ENCODE measurements at places on chromosomes 4 and X.

GRCh38 chr4:86957215-86957614 lies 22.4 kb downstream of the AFF1 start:
- no peak for DNase-seq

DNA sequence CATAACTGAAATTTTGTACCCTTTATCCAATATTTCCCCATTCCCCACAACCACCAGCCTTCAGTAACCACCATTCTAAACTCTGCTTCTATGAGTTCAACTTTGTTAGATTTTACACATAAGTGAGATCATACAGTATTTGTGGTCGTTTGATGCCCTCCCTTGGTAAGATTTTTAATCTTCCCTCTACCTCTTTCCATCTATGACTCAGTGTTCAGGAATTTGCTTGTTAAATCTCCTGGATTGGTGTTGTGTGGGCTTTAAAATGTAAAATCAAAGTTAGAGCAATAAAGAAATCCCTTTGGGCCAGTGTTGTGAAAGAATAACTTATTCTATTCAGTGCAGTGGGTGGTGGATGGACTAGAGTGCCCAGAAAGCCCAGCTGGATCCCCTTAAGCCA lies 37.4 kb downstream of the SLC16A2 start:
- no peak for DNase-seq

DNA sequence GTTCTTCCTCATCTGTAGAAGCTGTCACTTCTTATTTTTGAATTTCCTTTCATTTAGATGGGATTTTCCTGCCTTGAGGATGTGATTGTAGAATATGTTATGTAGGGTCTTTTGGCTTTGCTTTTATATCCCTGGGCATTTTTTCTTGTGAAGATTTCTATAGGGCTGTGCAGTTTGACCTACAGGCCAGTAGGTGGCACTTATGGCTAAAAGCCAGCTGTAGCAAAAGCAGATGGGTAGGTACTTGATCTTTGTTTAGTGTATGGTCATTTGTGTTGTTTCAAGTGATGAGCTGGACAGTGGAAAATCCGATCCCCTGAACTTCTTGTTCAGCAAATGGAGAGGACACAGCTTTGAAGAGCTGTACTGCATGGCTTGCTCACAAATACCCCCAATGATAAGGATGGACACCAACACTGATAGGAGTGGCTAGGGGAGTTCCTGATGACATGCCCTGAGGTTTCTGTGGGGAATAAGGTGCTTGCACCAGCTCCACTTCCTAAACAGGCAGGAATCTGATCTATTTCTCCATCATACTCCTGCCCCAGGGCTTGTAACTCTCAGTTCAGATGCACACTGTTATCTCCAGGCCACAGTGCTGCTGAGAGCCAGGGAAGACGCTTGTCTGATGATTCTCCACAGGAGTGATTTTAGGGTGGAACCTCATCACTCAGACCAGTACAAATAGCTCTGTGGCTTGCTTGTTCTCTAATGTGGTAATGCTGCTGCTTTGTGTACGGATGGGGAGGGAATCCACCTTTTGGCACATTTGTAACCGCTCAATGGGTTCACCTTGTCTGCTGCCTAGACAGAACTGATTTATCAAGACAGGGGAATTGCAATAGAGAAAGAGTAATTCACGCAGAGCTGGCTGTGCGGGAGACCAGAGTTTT lies 417.1 kb upstream of the MAGEB16 start:
- no peak for DNase-seq

GRCh38 chr4:80154545-80154933 lies 42.8 kb upstream of the PRDM8 start:
- no peak for DNase-seq

DNA sequence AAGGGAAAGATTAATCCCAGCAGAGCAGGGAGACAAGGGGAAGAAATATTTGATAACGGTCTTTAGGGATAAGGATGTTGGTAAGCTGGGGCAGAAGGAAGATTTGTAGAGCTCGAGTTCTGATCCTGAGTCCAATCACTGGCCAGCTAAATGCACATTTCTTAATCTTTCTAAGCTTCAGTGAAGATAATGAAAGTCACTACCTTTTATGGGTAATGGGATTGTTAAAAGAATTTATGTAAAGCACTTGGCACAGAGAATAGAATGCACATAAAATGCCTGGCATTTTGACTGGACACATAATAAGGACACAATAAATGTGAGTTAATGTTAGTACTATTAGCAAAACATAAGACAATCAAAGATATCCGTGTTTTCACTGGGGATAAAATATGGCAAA lies 43.3 kb downstream of the NCAPG start:
- DNase-seq: no peak

GRCh38 chr4:38162240-38162784 lies 202.1 kb downstream of the PTTG2 start:
- DNase-seq: no peak

- DNase-seq: no peak
Observed at GRCh38 chrX:50067435-50068284, 133.1 kb downstream of the AKAP4 start.

DNA sequence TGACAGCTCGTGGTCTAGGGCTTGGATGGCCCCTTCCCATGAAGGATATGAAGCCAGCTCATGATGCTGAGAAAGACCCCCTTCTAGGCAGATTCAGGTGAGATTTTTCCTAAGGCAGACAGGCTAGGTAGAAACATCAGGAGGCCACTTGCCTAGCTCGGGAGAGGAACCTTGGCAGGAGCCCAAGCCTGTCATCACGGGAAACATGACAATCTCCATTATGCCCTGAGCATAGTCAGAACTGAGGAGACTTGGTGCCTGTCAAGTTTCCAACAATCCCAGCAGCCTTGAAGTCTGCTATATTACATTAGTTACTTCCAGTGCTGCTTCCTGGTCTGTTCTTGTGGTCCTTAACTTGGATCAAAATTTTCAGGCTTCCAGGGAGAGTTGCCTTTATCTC lies 18.7 kb upstream of the WDR1 start:
- DNase-seq: no peak

DNA sequence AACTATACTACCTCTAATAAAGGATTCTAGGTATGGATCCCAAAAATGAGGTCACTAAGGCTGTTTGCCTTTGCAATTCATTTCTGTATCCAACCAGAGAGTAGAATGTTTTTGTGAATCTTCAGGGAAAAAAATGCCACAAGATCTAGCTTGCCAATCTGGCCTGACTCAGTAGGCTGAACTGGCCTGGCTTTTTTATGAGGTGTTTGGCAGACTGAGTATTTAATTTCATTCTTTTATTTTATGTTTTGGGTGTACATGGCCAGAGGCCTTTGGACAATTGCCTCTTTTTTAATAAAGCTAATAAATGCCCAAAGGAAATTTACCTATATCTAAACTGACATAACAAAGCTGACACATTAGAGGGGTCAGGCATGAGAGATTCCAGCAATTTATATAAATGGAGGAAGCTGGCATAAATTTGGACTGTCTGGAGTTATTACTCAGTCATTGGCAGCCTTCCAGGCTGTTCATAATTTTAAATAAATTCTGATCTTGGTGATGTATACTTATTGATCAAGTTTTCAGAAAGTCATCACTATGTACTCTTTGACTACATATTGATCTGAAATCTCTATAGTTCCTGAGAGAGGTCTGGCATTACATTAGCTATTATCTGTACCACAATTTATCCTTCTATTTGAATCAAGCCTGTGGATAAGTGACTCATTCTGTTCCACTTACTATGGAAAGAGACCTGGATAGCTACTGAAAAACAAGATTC lies 376.4 kb upstream of the NOCT start:
- DNase-seq: no peak

DNA sequence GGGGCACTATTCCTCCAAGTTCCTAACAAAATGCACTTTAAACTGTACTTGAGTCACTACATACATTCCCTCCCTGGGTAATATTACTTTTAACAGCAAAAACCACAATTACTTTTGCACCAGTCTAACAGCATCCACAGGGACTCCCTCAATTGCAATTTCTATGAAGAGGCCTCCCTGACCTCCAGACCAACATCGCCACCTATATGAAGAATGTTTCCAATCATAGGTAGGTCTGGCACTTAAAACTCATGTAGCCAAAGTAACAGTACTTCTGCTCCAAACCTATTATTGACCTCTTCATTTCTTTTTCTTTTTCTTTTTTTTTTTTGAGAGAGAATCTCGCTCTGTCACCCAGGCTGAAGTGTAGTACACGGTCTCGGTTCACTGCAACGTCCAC lies 15.6 kb downstream of the NR3C2 start:
- no peak for DNase-seq

GRCh38 chr4:37748485-37748884 lies 62.3 kb upstream of the RELL1 start:
- DNase-seq: no peak

- DNase-seq: no peak
Observed at GRCh38 chrX:63503541-63503940, 152.4 kb upstream of the SPIN4 start.

- peak; percentile 0 for DNase-seq
Observed at GRCh38 chrX:118644378-118644777, 83.0 kb upstream of the IL13RA1 start.

DNA sequence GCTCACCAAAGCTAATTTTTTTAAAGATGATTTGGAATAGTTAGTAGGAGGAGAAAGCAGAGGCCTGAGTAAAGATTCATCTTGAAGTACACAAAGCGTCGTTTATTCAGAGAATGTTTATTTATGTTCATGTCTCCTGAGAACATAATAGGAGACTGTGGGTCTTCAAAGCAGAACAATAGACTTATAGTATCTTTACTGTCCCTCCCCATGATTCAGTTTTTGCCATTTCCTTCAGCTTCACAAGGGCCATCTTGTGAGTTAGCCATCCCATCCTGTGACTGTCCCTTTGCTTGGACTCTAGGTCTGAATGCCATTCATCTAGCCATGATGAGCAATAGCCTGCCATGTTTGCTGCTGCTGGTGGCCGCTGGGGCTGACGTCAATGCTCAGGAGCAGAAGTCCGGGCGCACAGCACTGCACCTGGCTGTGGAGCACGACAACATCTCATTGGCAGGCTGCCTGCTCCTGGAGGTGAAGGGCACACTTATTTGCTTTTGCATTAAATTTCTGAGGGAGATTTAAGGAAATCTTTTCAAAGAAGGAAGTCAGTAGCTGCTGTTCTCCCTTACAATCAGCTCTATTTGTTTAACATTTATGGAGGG lies 105.8 kb downstream of the NFKB1 start:
- DNase-seq: no peak

GRCh38 chr4:78656968-78657445 lies 105.4 kb downstream of the ANXA3 start:
- DNase-seq: no peak

DNA sequence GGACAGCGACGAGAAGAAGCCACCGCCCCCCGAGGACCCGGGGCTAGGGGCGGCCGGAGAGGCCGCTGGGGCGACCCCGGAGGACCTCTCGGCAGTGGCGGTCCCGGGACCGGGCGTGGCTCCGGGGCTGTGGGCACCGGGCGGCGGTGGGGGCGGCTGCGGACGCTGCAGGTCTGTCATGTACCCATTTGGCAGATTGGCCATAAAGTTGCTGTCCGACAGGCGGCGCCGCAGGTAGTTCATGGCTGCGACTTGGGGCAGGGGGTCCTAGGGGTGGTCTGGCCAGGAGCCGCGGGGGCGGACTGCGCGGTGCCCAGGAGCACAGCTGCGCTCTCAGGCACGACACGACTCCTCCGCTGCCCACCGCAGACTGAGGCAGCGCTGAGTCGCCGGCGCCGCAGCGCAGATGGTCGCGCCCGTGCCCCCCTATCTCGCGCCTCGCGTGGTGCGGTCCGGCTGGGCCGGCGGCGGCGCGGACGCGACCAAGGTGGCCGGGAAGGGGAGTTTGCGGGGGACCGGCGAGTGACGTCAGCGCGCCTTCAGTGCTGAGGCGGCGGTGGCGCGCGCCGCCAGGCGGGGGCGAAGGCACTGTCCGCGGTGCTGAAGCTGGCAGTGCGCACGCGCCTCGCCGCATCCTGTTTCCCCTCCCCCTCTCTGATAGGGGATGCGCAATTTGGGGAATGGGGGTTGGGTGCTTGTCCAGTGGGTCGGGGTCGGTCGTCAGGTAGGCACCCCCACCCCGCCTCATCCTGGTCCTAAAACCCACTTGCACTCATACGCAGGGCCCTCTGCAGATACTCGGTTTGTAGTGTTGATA lies at the start of gene SYN1:
Gene SYN1, minus strand, starts transcription at position 372 of the 817 bp plus-strand sequence. Its CDS starts 129 bp downstream, at position 243.
- DNase-seq: peak; percentile 23

DNA sequence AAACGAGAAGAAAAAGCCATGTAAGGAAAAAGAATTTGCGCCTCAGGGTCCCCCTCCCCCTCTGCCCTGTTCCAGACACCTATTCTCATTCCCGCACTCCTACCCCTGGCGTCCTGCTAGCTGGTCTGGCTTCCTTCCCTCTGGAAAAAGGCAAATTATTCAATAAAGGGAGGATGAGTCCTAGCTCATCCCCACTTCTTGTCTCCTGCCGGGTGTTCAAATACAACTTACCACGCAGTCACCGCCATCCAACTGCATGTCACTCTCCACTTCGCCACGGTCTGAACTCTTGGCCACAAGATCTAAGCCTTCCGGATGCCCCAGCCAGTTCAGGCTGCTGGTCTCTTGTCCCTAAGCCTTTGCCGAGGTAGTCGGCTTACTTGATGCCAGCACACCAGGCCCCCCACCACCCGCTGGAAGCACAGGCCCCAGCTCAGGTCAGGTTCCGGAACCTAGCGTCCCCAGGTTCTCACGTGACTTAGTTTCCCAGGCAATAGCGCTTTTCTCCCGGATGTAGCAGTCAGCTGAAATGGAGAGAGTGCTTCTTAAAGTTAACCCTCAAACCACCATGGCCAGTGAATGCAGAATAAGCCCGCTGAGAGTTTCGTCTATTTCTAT lies 209.6 kb upstream of the SPIN4 start:
- DNase-seq: peak; percentile 46

DNA sequence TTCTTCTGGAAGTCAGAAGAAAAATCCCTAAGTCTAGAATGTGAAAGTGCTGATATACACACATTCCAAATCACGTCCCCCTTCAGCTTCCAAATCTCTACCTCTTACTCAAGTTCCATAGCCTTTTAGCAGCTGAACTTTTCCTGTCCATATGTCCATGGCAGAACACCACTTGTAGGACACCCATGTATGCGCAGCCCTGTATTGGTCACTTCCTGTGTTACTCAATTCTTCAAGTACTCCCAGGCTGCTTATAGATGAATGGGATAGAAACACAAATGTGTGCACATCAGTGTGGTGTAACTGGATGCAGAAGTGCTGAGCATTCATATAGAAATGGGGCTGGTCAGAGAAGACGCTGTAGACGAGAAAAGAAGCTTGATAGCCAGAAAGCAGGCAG lies 18.8 kb downstream of the SRPX2 start:
- DNase-seq: no peak

DNA sequence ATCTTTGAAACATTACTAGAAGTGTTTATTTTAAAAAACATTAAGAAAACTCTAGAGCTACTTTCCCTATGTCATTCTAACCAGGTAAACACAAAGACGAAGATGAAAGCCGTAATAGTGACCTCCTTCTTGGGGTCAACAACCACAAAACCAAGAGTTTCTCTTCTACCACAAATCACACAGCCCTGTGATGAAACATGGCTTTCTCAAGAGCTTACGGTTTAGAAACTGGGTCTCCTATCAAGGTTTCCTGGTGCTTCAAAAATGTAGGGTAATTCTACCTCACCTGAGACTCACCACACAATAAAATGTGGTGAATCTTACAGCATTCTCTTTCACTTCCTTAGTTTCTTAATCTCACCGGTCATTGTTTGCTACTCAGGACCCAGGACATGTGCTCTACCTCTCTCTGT lies 50.9 kb downstream of the CORIN start:
- DNase-seq: no peak

GRCh38 chrX:850471-850916 lies 219.9 kb downstream of the SHOX start:
- DNase-seq: no peak
